ENCODE measurements at places on chromosomes 4 and X.

DNA sequence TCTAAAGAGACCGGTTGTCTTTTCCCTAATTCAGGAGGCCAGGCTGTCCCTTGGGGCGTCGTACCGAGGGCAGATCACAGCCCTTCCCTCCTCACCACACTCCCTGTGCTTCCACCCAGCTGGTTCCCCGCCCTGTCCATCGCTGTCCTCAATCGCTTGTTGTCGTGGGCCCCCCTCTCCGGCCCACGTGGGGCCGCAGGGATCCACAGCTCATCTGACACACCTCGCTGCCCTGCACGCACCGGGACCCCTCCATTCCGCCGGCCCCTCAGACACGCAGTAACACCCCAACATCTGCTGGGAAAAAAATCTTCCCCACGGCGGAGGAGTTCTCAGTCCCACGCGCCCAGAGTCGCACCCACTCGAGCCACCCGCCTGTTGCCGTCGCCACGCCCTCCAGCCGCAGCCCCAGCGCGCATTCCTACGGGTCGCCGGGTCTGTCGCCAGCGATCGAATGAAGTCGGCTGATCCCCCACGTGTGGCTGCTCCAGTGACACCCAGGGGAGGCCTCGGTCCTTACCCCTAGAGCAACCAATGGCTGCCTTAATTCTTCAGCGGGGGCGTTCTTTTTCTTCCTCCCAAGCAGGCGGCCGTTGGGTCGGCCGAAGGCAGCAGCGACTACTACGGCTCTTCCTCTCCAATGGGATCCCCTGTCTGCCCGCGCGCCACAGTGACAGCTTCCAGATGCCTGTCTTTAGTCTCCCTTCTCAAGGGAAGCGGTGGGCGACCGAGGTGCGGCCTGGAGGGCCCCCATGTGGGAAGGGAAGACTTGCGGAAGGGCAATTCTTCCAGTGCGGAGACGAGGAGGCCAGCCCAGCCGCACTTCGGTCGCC lies 893 bp upstream of the SEPTIN11 start:
- DNase-seq = peak; percentile 62

GRCh38 chr4:58119298-58119697 lies 1009.1 kb upstream of the IGFBP7 start:
- no peak for DNase-seq

DNA sequence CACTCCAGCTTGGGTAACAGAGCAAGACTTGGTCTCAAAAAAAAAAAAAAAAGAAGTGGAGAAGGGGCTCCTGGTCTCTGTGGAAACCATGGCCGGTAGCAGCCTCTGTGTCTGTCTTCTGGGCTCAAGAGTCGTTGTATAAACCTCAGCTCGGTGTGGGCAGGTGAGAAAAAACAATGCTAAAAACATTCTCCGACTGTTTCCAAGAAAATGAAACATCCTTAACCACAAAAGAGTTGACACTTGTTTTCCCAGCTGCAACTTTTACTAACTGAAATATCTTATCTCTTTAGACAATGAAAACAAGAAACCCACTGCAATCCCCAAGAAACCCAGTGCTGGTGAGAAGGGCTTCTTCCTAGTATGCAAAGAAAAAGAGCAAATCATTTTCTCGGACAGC lies 26.2 kb downstream of the CD99 start:
- no peak for DNase-seq

- DNase-seq = no peak
Observed at GRCh38 chr4:52982946-52983340, 120.8 kb downstream of the RASL11B start.

DNA sequence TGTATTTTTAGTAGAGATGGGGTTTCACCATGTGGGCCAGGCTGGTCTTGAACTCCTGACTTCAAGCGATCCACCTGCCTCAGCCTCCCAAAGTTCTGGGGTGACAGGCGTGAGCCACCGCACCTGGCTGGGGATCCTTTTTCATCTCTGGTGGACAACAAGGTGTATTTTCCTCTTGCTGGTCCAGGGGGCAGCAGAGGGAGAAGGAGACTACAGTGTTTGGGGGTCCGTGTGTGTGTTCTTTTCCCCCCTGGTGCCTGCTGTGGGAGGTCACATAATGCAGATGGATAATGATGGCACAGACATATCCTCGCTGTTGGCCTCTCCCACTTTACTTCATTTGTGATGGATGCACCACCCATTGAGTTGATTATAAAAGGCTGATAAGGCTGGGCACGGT lies 39.0 kb upstream of the CD99 start:
- DNase-seq = no peak

DNA sequence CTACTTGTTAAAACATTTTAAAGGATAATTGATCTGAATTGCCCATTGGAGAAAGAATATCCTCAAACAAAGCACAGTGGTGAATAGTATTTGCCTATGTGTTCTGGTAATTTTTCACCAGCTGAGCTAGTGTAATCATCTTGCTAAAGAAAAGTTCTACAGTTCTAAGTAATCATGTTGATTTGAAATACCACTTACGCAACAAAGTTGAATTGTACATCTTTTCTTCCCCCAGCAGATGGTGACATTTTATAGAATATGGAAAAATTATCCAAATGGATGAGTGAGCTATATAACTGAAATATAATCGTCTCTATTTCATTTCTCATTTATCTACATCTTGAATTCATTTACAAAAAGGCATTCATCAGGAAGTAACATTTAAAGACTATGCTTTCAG lies 9.7 kb upstream of the ZNF674 start:
- no peak for DNase-seq

GRCh38 chrX:125926295-125926694 lies 239.8 kb downstream of the DCAF12L2 start:
- no peak for DNase-seq

GRCh38 chr4:168515222-168516011 lies 18.6 kb downstream of the PALLD start:
- no peak for DNase-seq

DNA sequence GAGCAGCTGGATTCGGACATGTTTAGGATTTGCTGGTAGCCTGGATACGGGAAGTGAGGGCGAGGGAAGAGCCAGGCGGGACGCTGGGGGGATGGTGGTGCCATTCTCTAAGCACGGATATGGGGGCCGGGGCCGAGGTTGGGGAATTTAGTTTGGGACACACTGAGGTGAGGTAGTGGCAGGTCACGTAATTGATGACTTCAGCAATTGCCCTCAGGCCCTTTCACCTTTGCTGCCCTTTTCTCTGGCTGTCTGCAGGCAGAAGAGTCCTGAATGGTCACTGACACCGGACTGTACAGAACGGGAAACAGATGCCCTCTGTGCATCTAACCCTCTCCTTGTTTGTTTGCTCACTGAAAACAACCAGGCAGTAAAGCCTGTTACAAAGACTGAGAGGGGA lies 16.9 kb upstream of the HMGB3 start:
- no peak for DNase-seq

Data from hypothalamus (tissue), 51 donors.